ENCODE measurements at places on chromosomes 3 and 15.

DNA sequence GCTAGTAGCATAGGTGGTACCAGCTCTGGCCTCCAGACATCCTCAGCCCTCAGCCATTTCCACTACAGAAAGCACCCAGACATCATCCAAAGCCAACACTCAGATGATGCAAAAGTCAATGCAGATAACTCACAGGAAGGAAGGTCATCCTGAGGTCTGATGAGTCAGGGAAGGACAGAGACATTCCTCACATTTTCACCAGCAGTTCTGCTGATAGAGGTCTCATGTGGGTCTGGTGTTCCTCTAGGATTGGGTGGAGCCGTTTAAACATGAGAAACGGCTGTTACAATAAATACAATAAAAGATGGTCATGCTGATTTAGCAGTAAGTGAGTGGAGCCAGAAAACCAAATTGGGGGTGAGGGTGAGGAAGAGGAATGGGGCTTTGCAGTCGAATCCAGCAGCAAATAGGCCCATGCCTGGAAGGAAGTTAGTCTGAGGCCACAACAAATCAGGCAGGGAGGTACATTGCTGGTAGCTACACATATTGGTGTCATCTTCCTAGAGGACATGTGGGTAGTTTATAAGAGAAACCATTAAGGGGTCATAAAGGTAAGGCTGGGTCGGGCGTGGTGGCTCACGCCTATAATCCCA is 33.3 kb upstream of the FLNB start:
- DNase-seq = no peak

GRCh38 chr3:45715945-45716344 is 26.7 kb downstream of the SACM1L start:
- DNase-seq = no peak

DNA sequence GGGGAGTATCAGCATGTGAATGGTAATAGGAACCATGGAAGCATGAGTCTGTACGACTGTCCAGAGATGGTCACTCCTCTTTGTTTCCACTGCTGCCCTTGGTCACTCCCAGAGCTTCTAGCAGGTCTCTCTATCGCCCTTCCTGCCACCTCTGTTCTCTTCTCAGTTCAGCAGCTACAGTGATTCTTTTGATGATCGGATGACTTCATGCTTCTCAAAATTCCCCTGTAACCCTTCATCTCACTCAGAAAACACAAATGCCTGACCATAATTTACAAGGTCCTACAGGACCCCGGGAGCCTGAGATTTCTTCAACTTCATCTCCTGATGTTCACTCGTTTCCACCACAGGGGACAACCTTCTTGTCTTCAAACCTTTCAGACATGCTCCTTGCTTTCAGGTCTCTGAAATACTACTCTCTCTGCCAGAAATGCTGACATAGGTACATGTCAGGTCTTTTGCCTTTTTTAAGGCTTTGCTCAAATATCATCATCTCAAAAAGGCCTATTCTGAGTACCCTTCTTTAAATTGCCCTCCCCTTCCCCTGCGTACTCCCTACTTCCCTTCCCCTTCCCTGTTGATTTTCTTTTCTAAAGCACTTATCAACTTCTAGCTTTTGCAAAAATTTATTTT is 42.1 kb upstream of the BHLHE40 start:
- DNase-seq = no peak

DNA sequence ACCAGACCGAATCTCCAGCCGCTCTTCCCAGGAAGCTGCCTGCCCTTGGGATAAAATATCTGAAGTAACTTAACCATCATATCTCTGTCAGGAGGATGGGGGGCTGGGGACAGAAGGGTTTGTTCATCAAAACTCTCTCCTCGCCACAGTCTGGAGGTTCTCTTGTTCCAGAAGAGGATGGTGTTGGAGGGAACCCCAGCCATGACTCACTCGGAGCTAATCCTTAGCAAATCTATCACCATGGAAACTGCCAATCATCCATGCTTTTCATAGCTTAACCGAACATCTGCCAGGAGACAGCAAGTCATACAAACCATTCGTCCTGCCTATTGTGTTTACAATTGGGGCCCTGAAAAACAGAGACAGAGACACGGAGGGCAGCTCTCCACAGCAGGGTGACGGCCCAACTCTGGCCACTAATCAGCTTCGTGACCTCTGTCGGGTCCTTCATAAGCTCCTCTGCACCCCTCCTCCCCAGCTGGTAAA is 73.8 kb upstream of the HEG1 start:
- DNase-seq = no peak

- peak; percentile 31 for DNase-seq
These were observed at the start of gene C3orf80 for GRCh38 chr3:160225176-160226025. C3orf80 (plus strand) TSS chr3:160225422; CDS start chr3:160225636, 214 bp downstream.

GRCh38 chr15:81940467-81941451 is 105.1 kb downstream of the MEX3B start:
- DNase-seq = no peak

Measured in left renal pelvis (tissue), 4 donors.